ENCODE measurements at places on chromosomes 1 and 21.

- DNase-seq = no peak
Observed at GRCh38 chr21:35244514-35244913, 195.4 kb upstream of the RUNX1 start.

- no peak for DNase-seq
Observed at GRCh38 chr1:45101947-45102346, 89.9 kb downstream of the UROD start.

- no peak for DNase-seq
Observed at GRCh38 chr1:151704246-151704645, 12.4 kb downstream of the CELF3 start.

DNA sequence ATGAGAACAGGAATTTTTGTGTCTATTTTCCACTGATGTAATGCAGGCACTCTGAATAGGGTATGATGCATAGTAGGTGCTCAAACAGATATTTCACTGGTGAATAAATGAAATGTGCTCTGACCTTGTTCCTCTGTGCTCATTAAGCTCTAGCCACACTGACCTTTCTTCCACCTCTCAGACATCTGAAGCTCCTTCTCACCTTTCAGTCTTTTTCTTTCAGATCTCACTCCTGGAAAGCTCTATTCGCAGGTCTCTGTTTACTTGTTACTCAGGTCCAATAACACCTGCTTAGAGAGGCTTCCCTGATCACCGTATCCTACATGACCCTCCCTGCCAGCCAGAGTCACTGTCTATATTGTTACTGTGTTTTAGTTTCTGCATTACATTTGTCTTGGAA is 59.2 kb upstream of the IVNS1ABP start:
- no peak for DNase-seq

DNA sequence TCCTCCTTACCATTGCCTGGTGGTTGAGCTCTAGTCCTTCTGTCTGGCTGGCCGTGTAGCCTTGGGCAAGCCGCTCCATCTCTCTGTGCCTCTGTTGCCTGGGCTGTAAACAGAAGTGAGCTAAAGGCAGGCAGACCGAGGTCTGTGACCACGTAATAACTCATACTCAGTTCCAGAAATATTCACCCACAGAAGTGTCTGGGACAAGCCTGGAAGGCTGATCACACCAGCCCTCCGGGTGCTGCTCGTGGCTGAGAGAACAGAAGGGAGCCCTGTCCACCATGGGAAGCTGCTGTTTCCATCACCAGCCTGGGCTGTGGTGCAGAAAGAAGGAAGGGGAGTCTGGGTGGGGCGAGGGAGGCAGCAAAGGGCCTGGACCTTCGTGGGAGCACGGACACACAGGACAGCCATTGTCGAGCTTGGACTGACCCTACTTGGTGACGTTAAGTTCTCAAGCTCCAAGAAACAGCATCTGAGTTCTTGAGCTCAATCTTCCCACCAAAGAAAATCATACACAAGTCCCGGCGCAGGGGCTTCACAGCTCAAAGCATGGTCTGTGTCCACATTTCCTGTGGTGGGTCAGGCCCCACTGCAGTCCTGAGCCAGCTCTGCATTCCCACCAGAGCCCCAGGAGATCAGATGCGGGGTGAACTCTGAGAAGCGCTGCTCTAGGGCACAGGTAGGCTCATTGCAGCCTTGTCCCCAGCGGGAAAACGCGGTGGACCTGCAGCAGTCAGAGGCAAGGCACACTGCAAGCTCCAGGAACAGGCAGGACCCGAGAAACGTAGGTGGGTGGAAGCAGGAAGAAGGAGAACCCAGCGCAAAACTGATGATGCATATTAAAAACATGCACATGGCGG is 61.8 kb downstream of the RUNX3 start:
- no peak for DNase-seq

GRCh38 chr1:10510520-10511493 is 36.1 kb downstream of the PEX14 start:
- DNase-seq = peak; percentile 46

- DNase-seq = no peak
Observed at GRCh38 chr1:9482816-9483572, 56.3 kb upstream of the SLC25A33 start.

- DNase-seq = peak; percentile 8
Observed at GRCh38 chr1:89523572-89524368, 859 bp upstream of the LRRC8B start.

DNA sequence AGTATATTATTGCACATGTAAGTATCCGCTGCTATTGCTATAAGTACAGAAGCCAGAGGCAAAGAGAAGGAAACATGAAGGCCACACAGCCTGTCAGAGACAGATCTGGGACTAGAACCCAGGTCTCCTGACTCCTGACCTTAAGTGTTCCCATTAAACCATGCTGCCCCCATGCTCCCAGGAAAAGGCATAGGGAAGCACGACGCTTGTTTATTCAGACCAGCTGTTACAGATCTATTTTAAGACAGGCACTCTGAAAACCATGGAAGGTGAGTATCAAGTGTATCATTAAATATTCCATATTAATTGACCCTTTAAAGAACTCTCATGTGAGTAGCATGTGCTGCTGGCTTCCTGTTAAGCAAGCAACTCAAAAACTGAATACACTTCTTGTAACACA is 11.4 kb downstream of the VAV3 start:
- no peak for DNase-seq

DNA sequence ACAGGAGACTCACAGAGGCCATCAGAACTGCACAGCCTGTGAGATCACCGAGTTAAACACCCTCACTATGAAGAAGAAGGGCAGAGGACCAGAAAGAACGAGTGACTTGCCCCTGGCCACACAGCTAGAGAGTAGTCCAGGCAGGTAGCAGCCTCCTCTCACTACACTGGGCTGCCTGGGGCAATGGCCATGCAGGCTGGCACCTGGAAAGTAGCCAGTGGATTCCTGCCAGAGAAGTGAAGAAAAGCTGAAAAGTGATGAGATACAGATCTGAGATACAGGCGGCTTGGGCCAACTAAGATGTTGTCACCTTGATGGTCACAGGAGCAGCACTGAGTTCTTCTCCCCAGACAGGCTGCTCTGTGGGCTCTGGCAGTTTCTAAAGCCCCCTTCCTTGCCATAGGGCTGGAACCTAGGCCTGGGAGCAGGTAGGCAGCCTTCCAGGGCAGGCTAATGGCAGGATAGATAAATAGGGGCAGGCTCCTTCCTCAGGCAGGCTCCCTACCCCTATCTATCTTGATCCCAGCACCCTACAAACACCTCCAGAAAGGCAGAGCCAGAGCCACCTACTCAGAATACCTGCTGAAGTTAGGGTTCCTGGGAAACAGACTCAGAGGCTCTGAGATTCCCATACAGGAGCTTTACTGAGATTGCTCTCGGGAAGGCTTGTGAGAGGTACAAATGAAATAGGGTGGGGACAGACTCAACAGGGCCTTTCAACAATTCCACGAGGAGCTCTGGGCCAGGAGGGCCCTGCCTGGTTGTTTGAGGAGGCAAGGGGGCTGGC is 106.3 kb downstream of the BEND5 start:
- no peak for DNase-seq

DNA sequence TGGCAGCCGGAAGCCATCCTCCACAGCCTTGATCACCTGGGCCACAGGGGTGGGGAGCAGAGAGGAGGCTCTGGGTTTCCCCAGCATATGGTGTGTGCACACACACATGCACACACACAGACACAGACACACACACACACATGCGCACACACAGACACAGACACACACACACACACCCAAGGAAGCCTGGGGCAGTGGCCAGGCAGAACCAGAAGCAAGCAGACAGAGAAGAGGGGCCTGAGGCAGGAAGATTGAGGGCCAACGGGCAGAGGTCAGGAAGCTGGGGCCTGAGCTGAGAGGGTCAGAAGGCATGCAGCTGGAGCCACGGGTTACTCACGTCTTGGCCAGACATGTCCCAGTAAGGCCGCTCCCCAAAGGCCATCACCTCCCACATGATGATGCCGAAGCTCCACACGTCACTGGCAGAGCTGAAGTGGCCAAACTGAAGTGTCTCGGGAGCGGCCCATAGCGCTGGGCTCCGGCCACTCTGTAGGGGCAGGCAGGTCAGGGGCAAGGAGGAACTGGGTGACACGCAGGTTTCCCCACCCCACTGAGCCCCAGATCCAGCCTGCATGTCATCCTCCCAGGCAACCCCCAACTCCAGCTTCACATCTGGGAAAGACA is 27.4 kb downstream of the CDCA8 start:
- no peak for DNase-seq

DNA sequence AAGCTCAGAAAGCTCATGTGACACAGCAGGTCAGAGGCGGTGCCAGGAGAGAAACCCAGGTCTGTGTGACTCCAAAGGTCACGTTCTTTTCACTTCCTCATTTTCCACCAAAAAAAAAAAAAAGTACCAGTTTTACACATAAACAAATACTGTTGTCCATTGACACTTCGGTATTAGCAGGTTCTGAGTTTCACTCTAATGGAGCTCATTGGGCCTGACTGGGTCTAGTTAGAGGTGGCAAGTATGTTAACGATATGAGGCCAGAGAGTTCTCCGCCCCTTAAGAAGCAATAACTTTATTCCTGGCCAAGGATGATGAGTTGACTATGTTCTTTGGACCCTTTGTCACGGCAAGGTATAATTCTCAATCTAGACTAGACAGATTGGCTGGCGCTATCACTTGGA is 30.0 kb upstream of the SDE2 start:
- DNase-seq = no peak

- DNase-seq = no peak
Observed at GRCh38 chr1:177442584-177442983, 271.8 kb downstream of the BRINP2 start.

GRCh38 chr21:32523988-32524719 is 61.2 kb downstream of the TCP10L start:
- no peak for DNase-seq

DNA sequence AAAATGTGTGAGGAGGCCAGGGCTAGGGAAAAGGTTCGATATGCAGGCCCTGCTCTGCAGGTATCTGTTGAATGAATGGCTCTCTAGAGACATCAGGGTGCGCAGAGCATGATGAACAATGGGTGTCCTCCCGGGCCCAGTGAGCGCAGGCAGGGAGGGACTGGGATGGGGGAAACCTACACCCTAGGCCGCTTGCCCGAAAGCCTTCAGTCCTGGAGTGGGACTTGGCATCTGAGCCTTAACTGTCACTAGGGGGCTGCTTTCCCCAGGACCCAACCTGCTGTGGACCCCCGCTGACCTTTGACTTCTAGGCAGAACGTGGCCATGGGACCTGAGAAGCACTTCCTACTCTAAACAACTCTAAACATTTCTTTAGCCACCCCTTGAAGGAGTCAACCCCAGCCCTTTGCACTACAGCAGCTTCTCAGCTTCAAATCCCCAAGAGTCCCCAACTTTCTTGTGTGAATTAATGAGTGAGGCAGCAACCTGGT is 444 bp upstream of the MAP3K6 start:
- DNase-seq = no peak

- no peak for DNase-seq
Observed at GRCh38 chr1:35660581-35661473, 19.5 kb upstream of the PSMB2 start.

DNA sequence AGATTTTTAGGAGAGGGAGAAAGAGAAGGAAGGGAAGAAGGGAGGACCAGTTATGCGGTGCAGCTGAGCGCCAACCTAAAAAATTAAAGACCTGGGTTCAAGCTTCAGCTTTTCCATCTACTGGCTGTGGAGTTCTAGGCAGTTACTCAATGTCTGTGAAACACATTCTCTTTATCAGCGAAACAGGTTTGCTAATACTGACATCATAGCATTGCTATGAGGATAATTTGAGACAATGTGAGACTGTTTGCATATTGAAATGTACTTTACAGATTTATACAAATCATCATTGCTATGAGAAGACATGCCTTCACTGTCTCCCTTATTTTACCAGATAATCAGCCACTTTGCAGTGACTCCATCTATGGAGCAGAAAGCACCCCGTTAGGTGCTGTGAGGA is 222.9 kb upstream of the SGIP1 start:
- DNase-seq = no peak

DNA sequence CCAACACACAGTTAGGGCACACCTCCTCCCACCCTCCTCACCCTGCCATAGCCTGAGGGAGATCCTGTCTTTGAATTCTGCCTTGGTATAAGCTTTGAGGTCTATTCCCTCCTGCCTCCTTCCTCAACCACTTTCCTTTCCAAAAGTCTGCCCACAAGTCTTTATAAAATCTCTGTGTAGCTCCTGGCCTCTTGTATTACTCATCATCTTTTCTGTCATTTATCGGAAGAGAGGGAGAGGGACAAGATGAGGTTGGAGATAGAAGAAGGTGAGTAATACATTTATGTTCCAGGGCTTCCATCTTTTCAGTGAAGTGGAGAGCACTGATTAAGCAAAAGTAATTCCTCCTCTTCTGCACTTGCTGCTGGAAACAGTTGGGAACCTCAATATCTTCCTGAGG is 30.5 kb upstream of the EFCAB14 start:
- DNase-seq = no peak

DNA sequence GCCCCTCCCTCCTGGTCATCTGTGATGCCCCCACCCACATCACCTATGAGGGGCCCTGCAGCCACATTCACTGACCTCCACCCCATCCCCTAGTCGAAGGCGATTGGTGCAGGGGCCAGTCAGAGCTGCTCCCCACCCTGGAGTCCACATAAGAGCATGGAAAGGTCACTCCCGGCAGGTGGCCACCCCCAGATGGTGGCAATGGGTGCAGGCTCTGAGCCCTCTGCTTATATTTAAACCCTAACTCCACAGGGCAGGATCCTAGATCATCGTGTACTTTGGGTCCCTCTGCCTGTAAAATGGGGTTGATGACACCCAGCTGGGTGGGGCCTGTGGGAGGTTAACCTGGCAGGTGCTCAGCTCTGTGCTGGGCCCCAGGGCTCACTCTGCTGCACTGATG is 186.8 kb upstream of the C1orf174 start:
- no peak for DNase-seq

DNA sequence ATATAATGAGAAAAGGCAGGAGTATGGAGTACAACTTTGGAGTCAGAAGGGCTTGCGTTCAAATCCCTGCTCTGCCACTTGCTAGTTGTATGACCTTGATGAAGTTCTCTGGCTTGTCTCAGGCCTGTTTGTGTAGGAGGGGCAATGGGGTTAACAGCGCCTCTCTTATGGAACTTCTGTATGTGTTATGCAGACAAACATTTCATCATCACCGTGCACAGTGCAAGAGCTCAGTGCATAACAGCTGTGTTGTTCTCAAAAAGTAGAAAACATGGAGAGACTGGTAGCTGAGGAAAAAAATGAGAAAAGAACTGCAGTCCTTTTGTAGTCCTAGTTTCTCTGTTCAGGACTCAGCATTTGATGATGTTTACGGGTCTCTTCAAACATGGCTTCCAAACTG is 10.4 kb upstream of the ZNF648 start:
- no peak for DNase-seq

GRCh38 chr1:15213341-15213821 is 33.6 kb upstream of the FHAD1 start:
- DNase-seq = no peak

Measured in stimulated activated CD8-positive, alpha-beta memory T cell treated with anti-CD3 and anti-CD28 coated beads, Interleukin-4, amount 100 ng/mL, for 1 hour (primary cell).